ENCODE measurements at places on chromosomes 7 and 10.
A peak's percentile ranks its signal among the peaks of the same experiment; 100 is the strongest.

DNA sequence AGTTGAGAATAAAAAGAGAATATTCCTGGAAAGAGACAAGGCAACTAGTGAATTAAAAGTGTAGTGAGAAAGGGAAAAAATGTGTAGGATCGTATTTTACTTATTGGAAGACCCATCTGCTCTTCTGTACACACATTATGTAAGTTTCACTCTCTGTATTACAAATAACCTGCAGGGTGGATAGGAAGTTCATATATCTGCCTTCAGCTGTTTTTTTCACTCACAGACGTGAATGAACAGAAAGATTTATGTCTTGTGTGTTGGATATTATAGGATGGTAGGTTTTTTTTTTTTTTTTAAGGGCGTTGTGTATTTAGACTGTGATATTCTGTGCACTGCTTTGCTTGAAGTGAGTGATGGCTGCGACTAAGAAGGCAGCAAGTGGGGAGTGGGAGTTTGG is 266.5 kb downstream of the AUTS2 start:
- DNase-seq, result no peak

GRCh38 chr10:132449811-132450181 is 52.8 kb downstream of the PWWP2B start:
- DNase-seq, result no peak

- no peak for DNase-seq
These were observed 126.4 kb downstream of the GNAT3 start for GRCh38 chr7:80385508-80385907.

DNA sequence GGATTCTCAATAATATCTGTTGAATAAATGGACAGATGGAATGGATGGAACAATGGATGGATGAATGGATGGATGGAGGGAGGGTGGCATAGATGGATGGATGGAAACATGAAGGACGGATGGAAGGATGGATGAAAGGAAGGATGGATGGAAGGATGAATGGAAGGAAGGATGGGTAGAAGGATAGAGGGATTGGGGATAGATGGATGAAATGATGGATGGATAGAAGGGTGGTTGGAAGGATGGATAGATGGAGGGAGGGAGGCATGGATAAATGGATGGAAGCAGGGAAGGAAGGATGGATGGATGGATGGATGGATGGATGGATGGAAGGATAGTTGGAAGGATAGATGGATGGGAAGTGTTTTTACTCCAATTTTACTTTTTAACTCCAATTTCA is 35.4 kb downstream of the AKR1B15 start:
- DNase-seq, result no peak

DNA sequence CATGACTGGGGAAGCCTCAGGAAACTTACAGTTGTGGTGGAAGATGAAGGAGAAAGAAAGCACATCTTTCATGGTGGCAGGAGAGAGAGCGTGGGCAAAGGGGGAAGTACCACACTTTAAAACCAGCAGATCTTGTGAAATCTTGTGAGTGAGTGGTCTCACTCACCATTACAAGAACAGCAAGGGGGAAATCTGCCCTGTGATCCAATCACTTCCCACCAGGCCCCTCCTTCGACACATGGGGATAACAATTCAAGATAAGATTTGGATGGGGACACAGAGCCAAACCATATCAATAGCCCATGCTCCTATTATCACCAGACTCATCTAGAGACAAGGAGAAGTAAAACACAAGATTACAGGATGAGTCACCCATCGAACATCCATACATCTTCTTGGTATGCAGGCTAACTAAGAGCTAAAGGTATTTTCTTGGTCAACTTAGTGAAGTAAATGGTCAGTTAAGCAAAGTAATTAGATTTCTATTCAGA is 55.3 kb upstream of the YAE1 start:
- DNase-seq, result no peak

GRCh38 chr10:48194830-48195229 is 79.7 kb downstream of the FRMPD2 start:
- no peak for DNase-seq

GRCh38 chr7:42237811-42238541 is 967 bp upstream of the GLI3 start:
- DNase-seq, result peak; percentile 48

- peak; percentile 3 for DNase-seq
These were observed 65.9 kb downstream of the FAM204A start for GRCh38 chr10:118276204-118276603.

DNA sequence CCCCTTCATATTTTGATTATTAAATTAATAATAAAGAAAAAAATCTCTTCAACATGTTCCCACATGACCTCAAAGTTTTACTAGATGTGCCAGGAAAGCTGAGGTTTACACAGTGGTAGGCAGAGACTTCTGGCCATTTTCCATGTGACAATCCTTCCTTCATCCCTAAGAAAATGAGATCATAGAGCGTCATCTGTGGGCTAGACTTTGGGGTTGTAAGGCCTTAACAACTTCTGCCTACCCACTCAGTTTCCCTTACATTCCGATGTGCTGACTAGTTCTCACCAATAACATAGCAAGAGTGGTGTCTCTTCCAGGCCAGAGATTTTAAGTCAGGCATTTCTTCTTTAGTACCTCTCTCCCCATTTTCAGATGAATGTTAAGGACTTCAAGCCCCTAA is 171.1 kb upstream of the PHF14 start:
- no peak for DNase-seq

- DNase-seq, result no peak
These were observed 194.0 kb downstream of the AHR start for GRCh38 chr7:17492437-17492836.

DNA sequence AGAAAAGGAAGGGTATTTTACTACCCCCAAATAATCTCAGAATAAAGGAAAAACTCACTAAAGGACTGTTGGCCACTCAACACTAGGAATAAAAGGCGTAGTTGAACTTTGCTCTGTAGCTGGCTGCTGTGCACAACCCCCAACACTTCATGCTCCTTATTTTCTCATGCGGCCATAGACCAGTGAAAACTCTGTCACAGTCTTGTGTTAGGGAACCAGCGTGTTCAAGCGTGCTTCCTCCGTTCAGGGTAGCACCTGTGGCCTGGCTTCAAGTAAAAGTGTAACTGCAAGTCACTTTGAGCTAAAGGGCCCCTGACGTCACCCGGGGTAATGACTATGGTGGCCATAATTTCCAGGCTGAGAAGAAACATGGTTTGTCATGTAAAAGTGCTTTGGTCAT is 27.0 kb downstream of the BLNK start:
- DNase-seq, result no peak

DNA sequence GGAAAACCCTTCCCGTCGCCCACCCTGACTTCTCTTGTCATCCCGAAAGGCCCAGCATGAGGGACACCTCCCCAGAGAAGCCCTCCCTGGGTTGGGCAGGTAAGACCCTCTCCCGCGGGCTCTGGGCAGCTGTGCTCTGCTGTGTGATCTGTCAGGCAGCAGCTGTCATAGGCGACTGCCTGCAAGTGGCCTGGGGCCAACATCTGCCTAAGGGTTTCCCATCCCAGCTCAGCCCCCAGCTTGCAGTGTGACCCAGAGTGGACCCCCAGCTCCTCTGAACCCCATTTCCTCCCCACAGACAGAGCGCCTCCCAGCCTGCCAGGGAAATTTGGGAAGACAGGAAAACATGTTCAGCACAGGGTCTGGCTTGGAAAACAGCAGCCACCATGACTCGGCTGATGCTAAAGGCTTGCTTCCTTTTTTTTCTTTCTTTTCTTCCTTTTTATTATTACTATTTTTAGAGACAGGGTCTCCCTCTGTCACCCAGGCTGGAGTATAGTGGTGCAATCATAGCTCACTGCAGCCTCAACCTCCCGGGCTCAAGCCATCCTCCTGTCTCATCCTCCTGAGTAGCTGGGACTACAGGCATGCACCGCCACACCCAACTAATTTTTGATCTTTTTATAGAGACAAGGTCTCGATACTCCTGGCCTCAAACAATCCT is 18.3 kb upstream of the TNRC18 start:
- no peak for DNase-seq

- DNase-seq, result no peak
These were observed 91.4 kb upstream of the PTN start for GRCh38 chr7:137434946-137435345.

DNA sequence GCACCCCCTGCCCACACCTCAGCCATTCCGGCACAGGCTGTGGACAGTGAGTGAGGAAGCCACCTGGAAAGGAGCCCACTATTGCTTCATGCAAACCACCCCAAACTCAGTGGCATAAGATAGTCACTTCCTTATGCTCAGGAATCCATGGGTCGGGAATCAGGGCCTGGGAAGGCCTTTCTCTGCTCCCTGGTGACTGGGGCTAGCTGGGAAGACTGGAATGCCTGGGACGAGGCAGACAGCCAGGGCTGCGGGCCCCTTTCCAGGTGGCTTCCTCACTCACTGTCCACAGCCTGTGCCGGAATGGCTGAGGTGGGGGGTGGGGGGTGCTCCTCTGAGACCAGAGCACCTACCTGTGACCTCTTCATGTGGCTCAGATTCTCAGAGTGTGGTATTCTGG is 74.1 kb upstream of the GRB10 start:
- no peak for DNase-seq

DNA sequence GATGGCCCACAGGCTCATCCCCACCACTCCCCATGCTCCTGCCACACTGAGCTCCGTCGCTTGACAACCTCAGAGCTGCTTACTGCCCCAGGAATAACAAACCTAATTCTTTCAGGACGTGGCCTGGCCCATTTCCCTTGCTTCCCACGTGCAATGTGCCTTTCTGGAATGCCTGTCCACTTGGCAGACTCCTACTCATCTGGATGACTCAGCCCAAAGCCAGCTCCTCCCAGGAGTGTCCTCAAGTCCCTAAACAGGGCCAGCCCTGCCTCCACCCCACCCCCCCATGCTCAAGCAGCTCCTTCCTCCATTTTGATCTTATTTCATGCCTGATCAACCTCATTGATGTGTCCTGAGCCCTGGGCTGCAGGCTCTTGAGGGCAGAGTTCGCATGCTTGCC is 164.9 kb upstream of the RNF32 start:
- no peak for DNase-seq

GRCh38 chr7:151313857-151314256 is 27.8 kb upstream of the NUB1 start:
- peak; percentile 20 for DNase-seq

DNA sequence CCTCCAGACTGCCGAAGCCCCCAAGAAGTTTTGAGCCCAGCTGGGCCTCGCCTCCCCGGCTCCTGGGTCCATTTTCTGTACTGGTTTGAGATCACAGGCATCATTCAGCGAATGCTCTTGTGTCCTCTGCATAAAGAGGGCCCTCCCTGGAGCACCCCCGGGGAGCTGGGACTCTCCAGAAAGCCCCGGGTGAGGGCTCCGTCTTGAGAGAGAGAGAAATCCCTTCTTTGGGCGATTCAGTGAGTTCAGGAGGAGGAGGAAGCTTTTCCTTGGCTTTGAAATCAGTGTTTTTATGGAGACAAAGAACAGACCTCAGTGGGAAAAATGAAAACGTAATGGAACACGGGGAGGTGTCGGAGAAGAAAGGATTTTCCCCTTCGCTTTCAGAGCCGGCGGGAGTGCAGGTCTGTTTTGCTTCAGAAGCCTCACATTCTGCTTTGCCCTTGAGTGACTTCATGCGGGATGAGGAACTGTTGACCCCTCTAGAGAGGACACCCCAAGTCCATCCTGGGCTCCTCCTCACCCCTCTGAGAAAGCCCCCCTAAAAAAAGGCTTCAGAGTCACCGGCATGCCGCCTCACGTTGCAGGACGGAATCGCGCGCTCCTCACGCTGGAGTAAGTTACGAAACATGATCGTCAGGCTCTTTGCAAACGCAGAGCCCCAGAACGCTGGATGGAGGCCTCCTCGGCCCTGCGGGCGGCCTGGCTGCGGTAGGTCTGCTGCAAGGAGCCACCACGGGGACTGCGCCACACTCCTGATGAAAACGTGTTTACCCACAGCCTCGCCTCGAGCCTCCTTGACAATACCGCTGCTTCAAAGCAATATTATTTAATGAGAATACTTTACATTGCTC is 8.5 kb upstream of the AP5Z1 start:
- DNase-seq, result no peak

GRCh38 chr7:128030263-128030653 is 979 bp downstream of the LRRC4 start:
- DNase-seq, result no peak

DNA sequence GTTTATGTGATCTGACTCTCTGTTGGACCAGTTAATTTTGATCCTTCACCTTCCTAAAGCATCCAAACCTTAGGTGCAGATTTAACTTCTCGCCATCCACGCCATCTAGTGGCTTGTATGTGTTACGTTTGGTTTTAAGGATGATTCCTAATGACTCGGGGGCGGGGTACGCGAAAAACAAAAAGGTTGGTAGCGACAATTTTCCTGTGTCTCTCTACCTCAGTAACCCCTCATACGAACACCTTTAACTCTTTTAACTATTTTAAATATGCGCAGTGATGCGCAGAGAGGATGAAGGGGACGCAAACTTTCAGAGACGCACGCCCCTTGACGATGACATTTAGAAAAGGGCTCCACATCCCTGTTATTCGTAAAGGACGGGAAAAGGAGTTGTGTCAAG is 714 bp upstream of the KCND2 start:
- DNase-seq, result peak; percentile 28

DNA sequence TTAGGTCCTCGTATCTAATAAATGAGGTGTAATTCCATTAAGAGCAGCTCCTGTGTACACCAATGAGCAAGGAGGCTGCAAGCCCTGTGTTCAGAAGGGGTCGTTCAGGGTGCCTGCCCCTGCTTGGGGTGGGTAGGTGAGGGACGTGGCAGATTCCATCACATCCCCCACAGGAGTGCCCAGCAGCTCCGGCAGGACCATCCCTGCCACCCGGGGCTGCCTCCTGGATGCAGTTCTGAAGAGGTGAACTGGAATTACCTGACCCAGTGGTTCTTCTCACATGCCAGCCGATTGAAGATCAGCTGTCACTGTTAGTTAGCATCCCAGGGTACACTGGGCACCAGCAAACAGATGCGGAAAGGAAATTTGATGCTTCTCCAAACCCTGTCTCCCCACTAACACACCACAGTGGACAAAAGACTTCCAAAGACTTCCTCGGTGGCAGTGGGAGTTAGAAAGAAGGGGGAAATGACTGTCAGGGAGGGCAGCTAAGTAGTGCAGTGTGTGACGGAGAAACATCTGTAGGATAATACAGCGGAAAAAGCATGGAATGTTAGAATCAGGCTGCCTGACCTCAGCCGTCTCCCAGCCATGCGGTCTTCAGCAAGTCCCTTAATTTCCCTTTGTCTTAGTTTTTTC is 313.6 kb upstream of the ZMIZ1 start:
- no peak for DNase-seq

- no peak for DNase-seq
These were observed 252.1 kb upstream of the INHBA start for GRCh38 chr7:41954976-41955375.

DNA sequence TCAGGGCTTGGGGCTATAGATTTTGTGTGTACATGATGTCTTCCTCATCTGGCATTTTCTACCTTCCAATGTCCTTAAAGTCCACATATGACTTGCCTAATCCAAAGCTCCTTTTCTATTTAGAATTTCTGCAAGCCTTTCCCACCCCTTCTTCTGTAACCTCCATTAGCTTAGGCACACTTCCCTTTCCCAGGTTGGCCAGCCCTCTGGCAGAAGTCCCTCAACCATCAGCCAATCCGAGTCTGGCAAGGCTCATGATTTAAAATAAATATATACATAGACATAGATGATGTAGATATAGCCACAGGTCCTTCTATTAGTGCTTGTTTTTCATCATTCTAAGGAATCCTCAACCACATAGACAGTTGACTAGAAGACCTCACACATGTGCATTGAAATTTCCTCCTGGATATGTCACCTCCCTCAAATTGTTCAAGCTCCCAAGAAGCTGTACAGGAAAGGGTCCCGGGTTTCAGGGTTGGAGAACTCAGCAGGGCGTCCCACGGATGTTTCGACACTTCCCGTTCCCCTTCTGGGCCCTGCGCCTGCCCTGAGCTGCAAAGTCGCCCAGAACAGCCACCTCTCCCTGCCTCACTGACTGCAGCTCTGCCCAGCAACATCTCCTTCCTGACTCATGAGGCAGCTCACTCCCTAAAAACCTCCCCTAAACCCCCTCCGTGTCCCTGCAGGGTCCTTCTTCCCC is 20.4 kb upstream of the PIK3AP1 start:
- peak; percentile 60 for DNase-seq
